CD4-positive, alpha-beta memory T cell (primary cell): ENCODE measurements at places on chromosomes 2 and 18.

- H3K4me1 ChIP-seq = no peaks in the 10 kb centered on the region
- H3K27ac ChIP-seq = no peak overlapping the region
- no peaks in the 10 kb centered on the region for H3K27me3 ChIP-seq
Measured at GRCh38 chr2:171225302-171225980, 64.7 kb upstream of the TLK1 start.

GRCh38 chr2:122145856-122146255, 390.4 kb downstream of the TSN start:
- no peaks in the 10 kb centered on the region for H3K4me1 ChIP-seq
- no peak overlapping the region for H3K4me3 ChIP-seq
- no peaks in the 10 kb centered on the region for H3K27me3 ChIP-seq
- no peak overlapping the region for H3K27ac ChIP-seq
- no peaks in the 10 kb centered on the region for H3K36me3 ChIP-seq
- DNase-seq = no peak

- H3K36me3 ChIP-seq = no peaks in the 10 kb centered on the region
- peaks cover 18% of the 10 kb centered on the region for H3K4me1 ChIP-seq
- H3K4me3 ChIP-seq = no peak overlapping the region
- H3K27ac ChIP-seq = no peak overlapping the region
Measured at GRCh38 chr2:110667071-110667470, 10.8 kb downstream of the BUB1 start.

DNA sequence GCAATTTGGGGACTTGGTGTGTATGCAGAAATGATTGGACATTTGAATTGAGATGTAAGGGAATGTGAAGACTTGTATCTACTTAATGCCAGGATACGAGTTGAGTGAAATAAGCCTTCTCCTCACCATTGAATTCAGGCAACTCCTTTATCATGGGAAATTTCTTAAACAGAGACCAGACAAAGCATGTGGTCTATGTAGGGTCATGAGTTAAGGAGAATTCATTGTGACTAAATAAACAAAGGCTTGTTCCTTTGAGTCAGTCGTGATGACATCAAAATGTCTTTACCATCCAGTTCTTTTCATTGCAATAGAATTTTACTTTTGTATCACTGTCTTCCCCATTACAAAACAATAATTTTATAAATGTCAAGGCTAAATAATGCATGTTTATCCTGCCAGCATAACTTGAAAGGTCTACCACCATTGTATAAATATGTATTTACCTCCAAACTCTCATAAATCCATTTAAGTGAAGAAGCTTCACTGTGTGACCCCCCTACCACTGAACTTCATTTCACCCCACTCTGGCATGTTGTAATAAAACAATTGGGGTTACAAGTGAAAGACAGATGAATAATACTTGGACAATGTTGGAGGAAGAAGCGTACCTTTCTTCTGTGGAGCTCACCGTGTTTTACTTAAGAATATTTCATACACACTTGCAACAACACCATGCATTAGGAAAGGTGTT, 149.4 kb downstream of the EPHA4 start:
- H3K36me3 ChIP-seq = no peaks in the 10 kb centered on the region
- DNase-seq = no peak
- no peak overlapping the region for H3K4me3 ChIP-seq

- H3K36me3 ChIP-seq = no peaks in the 10 kb centered on the region
- no peaks in the 10 kb centered on the region for H3K4me1 ChIP-seq
Measured at GRCh38 chr2:124267794-124268193, 242.7 kb downstream of the CNTNAP5 start.

DNA sequence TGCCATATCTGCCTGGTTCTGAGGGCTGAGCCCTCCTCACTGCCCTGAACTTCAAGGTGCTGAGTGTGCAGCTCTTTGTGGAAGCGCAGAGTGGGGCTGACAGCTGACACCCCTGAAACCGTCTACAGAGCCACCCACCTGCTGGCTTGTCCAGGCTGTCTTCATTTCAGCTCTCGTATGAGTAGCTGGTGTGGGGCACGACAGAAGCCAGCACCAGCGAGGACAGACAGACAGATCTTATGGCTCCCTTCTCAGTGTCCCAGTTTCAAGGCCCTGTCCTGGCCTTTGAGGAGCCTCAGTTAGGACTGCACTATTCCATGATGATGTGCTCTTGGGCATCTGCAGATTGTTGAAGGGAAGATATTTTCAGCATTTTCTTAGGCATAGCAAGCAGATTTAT, 287.1 kb downstream of the SLC4A3 start:
- no peaks in the 10 kb centered on the region for H3K36me3 ChIP-seq
- H3K27me3 ChIP-seq = no peaks in the 10 kb centered on the region
- DNase-seq = no peak
- no peaks in the 10 kb centered on the region for H3K4me1 ChIP-seq
- no peak overlapping the region for H3K27ac ChIP-seq

- no peaks in the 10 kb centered on the region for H3K27me3 ChIP-seq
- no peaks in the 10 kb centered on the region for H3K4me1 ChIP-seq
- no peak overlapping the region for H3K4me3 ChIP-seq
- no peaks in the 10 kb centered on the region for H3K36me3 ChIP-seq
Measured at GRCh38 chr2:45233301-45233700, 224.0 kb upstream of the SIX2 start.

- no peak overlapping the region for H3K27ac ChIP-seq
- peaks cover 6% of the 10 kb centered on the region for H3K4me1 ChIP-seq
- no peaks in the 10 kb centered on the region for H3K27me3 ChIP-seq
Measured at GRCh38 chr2:98802344-98802743, 71.4 kb upstream of the MGAT4A start.
